ENCODE measurements at places on chromosomes 3 and 15.

DNA sequence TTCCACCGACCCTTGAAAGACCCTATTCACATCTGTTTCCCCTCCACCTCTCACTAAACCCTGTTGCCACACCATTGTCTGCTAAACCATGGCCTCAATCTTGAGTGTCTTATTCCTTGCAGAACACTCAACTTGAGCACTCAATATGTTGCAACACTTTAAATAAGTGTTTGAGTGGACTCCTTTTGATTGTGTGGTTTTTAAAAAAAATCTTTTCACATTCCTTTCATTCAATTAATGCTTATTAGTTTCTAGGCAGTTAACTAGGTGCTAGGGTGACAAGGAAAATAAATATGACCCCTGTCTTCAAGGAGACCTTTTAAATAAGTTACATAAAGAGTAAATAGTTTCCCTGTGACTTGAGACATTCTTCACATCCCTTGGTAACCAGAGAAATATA lies 13.3 kb upstream of the HHLA2 start:
- DNase-seq: no peak

DNA sequence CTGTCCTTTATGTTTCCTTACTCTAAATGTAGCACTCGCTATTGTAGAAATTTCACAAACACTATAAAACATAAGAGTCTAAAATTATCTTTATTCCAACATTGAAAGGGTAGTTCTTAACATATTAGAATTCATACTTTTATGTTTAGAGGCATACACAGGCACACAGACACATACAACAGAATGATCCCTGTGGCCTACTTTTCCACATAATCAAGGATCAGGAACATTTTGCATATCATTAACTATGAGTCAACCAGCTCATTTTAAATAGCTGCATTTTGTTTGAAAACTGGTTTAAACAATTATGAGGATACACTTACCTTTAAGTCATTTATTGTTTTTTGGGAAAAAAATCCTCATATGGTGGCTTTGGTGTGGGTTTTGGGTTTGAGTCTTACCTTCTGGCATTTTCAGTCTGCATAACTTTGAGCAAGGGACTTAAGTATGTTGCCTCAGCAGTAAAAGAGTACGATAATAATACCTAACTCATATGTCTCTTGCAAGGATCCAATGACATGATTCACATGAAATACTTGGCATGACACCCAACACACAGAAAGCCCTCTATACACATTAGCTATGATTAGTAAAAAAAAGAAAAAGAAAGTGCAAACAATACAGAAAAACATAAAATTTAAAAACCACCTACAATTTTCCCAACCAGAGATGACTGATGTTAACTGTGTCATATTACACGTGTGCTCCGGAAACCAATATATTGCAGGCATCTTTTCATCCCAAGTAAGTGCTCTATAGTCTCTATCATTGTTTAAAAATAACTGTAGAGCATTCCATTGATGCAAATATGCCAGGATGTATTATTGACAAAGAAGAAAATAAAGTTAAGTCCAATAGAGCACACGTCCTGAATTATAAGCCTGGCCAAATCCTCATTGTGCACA lies 213.1 kb upstream of the ADAMTS9 start:
- DNase-seq: no peak

- no peak for DNase-seq
These were observed 38.9 kb downstream of the RYK start for GRCh38 chr3:134211797-134212196.

DNA sequence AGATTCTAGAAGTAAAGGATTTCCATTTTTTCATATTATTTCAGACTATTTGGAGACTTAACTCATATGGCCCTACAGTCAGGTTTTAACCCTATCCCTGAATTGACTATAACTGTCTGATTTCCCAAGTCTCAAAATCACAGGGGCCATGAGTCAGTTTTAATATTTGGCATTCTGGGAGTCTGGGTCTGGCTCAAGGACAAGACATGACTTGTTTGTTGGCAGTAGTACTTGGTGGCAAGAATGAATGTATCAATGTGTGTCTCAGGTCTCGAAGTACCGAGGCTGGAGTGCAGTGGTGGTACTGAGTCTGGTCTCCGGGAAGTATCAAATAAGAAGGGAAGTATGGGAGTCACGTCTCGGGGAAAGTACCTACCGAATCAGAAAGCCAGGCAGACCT lies 10.8 kb downstream of the UMPS start:
- no peak for DNase-seq

DNA sequence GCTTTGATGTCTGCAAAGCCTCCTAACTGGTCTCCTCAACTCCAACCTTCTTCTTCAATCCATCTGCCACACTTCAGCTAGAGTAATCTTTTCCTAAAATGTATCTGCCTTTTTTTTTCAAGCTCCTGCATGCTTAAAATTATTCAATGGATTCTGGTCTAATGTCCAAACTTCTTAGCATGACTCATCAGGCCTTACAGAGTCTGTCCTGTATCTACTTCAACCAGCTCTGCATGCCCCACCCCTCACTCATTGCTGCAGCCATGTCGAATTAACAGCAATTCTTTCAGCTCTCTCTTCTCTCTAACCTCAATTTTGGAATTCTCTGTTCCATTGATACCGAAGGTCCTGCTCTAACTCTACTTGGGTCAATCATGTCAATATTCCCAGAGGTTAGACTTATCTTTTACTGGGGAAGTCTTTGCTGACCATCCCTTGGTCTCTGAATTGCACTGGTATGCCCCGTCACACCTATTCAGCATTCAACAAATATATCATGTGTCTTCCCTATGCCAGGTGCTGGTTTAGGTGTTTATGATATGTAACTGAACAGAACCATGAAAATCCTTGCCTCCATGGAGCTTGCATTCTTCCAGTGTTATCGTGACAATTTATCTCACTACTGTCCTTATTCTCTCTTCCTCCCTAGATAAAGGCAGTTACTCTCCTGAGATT lies 88.5 kb upstream of the NANOGP8 start:
- DNase-seq: no peak

GRCh38 chr3:162738784-162739183 lies 1242.2 kb downstream of the OTOL1 start:
- no peak for DNase-seq

- no peak for DNase-seq
These were observed 38.9 kb upstream of the IREB2 start for GRCh38 chr15:78399091-78399490.

DNA sequence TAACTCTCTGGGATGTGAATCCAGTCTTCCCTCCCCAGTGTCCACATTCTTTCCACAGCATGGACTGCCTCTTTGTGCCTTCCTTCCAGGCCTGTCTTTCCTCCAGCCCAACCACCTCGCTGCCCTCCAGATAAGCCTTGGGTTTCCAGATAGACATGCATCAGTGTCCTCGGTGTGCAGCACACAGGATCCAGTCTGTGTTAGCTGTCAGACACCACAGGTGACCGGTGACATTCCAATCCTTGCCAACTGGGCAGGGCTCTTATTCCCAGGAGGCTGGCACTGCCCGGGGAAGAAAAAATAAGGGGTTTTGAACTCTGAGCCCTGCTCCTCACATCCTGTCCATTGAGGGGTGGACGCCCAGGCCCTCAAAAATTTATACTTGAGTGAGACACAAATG lies 6.0 kb upstream of the SLC6A1 start:
- no peak for DNase-seq

- DNase-seq: no peak
These were observed 1045.5 kb upstream of the NR2F2 start for GRCh38 chr15:95284933-95285421.

GRCh38 chr15:49085696-49086459 lies 39.6 kb upstream of the SECISBP2L start:
- DNase-seq: no peak

- DNase-seq: no peak
These were observed 144.7 kb upstream of the TTC14 start for GRCh38 chr3:180457225-180457624.

DNA sequence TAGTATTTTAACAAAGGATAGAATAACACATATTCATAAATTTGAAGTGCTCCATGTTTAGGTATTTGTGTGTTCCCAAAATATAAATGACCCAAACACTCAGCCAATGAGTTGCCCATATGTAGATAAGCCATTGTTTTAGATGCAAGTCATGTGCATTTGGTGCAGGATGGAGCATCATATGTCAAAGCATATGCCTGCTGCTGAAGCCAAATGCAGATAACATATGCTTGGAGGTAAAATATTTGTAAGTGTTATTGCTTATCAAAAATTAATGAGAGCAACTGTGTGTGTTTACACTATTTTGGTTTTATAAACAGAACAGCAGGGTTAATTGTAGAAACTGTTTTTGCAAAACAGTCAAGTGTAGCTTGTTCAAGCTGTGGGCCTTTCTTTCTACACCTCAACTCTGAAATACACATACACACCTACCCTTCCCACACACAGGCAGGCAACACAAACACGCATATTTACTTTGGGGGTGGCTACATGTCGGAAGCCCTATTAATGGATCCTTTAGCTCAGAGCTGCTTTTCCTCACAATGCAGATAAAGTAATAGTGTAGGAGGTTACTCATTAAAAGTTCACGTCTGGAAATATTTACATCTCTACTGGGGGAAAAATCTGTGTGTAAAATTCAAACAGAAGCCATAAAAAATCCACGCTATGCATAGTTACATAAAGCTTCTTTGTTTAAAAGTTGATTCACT lies 521.4 kb downstream of the ZNF385D start:
- no peak for DNase-seq

GRCh38 chr3:13332158-13332557 lies 88.0 kb downstream of the NUP210 start:
- DNase-seq: no peak

DNA sequence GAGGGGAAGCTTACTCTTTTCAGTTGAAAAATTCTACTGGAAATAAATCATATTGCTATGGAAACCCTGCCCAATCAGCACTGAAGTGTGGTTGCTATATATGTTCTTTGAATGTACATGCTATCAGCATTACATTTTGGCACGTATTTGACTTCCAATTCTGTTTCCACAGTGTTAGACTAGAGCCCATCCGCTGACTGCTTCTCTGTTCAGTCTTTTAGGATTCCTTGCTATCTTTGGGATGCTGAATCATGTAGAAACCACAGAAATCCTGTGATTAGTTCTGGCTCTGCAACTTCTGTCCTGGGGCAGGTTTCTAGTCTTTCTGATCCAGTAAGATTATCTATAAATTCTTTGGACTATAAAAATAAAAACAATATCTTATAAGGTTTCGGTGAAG lies 128.2 kb upstream of the SLC7A14 start:
- DNase-seq: no peak

GRCh38 chr3:178690571-178690970 lies 154.3 kb downstream of the KCNMB2 start:
- DNase-seq: no peak

DNA sequence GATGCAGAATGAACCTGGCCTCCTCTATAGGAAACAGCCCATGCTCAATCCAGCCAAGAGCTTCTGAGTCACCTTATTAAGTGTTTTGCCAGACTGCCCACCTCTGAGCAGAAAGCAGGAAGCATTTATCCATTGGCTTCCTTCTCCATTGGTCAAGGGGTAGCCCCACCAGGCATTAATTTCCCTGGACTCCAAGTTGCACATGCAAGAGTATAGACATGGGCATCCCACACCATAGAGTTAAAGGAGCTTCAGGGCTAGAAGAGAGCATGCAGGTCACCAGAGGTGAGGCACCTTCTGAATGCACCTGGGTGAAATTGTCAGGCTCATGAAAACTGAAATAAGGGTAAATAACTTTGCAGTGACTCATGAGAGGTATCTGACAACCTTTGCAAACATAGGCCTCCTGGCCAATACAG lies 230.8 kb upstream of the STAC start:
- DNase-seq: no peak

GRCh38 chr15:89912674-89913396 lies at the start of gene ARPIN:
Gene ARPIN, minus strand, starts transcription at chr15:89912952. Its CDS starts 117 bp downstream, at chr15:89912835.
- DNase-seq: no peak

DNA sequence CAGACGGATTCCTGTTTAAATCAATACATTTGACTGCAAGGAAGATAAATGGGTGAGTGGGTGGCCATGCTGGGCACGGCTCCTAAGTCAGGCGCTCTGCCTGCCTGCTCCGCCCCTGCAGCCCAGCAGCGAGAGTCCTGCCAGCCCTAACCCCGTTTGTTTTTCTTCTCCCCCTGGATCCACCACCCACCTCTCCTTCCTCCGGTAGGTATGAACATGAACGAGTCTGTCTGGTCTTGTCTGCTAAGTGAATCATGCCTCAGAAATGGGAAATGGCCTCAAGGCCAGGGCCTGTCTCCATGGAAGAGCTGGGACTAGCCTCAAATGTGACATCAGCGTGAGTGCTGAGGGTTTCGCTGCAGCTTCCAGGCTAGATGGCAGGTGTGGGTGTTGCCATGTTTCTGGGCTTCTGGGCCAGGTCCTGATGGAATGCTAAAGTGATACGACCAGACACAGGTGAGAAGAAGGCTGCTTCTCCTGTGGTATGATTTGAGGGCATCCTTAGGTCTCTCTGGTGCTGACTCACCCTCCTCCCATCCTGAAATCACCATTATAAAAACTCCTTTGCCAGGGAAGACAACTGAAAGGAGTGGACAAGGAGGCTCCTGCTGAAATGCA lies 5.6 kb upstream of the FEM1B start:
- DNase-seq: no peak

DNA sequence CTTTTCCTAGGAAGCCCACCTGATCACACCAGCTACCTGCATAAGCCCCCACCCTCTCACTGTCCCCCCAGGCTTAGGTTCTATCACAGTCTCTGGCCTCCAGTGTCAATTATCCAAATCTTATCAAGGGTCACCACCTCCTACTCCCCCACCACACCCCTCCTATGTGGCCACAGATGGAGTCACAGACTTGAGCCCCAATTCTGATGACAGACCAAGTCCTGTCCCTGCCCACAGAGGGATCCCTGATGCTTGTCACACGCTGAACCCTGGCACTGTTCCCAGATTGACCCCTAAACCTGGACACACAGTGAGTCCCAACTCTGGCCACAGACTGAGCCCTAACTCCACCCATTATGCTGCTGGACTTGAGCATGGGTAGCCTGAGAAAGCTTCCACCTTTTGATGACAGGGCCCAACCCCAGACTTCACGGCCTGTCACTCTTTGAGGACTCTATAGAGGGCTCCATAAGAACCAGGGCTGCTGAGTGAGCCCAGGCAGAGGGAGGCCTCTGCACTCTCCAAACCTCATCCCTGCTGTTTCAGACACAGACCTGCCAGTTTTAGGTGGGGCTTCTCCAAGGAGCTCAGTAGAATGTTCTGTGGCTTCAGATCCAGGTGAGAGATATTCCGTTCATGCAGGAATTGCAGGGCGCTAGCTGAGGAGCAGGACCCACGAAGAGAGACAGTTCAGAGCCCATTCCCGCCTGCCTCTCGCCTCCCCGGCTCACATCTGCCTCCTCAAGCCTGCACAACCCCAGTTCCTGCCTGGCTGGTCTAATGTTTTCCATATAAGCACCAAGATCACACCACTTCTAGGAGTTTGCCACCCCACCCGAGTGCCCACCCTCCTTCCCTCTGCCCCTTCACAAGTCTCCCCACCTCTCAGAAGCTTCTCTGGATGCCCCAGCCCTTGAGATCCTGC lies 1.8 kb downstream of the ULK3 start:
- no peak for DNase-seq

GRCh38 chr3:99536555-99537314 lies 101.7 kb upstream of the COL8A1 start:
- no peak for DNase-seq

- DNase-seq: no peak
These were observed 150.2 kb downstream of the TP63 start for GRCh38 chr3:189781415-189781814.

GRCh38 chr15:66698971-66699370 lies 3.1 kb upstream of the SMAD6 start:
- DNase-seq: no peak

Measured in stimulated activated CD4-positive, alpha-beta T cell treated with anti-CD3 and anti-CD28 coated beads, Interleukin-1b, Interleukin-23, amount 100 ng/mL, for 24 hours (primary cell).